ENCODE measurements at places on chromosomes 12 and 14.

GRCh38 chr12:84779169-84779568 is 133.4 kb downstream of the SLC6A15 start:
- DNase-seq = no peak

DNA sequence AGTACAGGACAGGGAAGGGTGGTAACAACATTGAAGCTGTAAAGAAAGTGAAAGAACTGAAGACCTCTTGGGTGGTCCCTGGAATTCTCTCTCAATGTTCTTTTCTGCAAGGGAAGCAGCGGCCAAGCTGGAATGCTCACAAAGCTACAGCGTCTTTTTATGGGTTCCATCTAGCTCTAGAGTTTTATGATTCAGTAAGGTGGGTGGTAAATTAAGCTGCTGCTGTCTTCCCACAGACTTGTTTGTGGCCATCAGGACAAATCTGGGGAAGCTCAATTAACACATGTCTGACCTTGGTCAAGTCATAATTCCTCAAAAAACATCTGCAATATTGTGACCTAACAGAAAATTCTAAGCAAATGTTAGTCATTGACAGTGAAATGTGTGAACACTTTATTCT is 139.1 kb downstream of the MED13L start:
- DNase-seq = no peak

- DNase-seq = no peak
Measured at GRCh38 chr14:68784978-68785533, 7.8 kb downstream of the ZFP36L1 start.

DNA sequence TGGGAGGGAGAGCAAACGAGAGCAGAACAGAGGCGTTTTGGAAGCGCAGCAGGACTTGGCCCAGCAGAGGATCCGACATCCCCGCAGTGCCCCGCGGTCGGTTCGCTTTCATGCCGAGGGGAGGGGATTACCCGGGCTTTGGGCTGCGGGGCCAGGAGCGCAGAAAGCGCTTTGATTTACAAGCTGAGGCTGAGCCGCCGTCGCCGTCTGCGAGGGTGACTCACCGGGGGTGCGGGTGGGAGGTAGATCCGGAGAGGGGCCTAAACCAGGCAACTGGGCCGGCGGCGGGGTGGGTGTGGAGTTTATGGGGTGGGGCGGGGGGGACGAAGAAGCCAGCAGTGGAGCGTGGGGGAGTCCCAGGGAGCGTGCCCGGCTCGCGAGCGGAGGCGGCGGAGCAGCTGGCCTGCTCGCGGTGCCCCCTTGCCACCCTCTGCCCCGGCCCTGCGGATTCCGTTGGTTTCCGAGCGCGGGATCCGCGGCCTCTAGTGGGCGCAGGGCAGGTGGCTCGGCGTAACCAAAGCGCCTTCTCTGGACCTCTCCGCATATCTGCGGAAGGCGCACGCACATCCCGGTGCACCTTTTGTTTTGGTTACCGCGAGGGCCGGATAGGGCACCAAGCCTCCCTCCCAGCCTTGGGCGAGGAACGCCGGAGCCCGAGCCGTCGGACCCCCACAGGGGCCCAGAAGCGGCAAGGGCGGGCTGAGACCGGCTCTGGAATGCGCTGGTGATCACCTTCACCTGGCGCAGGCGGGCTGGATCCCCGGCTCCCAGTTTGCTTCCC is 2.6 kb downstream of the SIX4 start:
- DNase-seq = peak; percentile 27

DNA sequence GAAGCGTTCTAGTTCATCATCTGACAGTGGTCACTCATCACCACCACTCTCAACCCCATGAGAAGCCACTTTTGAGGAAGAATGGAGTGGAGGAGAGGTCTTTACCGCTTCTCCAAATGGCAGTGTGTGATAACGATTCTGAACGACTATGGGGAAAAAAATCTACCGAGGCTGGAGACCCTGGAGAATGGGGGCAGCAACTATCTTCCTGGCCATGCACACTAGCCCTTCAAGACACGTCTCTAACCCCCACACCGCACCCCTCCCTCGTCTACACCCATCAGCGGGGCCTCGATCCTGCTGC is 365 bp downstream of the ING4 start:
- no peak for DNase-seq

DNA sequence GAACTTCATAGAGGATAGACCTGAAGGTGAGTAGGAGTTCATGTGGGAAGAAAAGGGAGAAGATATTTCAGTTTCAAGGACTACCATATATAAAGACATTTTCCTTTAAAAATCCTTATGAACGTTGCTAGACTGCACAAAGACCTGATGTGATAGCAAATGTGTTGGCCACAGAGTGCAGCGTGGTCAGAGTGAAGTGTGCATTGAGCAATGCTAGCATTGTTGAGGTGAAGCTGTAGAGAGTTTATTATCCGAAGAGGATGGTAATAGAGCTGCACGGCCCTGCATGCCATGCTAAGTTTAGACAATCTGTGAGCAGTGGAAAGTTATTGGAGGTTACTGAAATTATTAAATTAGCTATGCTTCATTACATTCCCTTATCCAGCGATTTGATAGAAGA is 413.0 kb downstream of the CCDC91 start:
- no peak for DNase-seq

DNA sequence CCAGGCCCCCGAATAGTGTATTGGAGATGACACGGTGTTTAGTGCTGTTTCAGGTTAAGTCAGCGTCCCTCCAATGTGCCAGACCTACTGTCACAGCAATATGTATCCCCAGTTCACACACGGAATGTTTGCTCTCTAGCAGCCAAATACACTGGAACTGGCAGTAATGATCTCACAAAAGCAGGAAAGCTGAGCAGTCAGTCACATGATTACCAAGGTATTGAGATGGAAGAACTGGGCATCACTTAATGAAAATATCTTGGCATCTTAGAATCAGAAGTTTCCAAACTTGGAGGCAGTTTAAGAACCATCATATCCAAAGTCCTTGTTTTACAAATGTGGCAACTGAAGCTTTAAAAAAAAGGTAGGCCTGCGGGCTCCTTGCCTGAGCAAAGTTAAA is 23.3 kb downstream of the NINJ2 start:
- DNase-seq = no peak

GRCh38 chr14:73606271-73606670 is 6.0 kb upstream of the ACOT6 start:
- DNase-seq = no peak
